H1 (cell line): ENCODE measurements at places on chromosomes 5 and 9.
A peak's percentile ranks its signal among the peaks of the same experiment; 100 is the strongest.

GRCh38 chr5:124477062-124477461, 269.4 kb downstream of the ZNF608 start:
- no peak for DNase-seq

DNA sequence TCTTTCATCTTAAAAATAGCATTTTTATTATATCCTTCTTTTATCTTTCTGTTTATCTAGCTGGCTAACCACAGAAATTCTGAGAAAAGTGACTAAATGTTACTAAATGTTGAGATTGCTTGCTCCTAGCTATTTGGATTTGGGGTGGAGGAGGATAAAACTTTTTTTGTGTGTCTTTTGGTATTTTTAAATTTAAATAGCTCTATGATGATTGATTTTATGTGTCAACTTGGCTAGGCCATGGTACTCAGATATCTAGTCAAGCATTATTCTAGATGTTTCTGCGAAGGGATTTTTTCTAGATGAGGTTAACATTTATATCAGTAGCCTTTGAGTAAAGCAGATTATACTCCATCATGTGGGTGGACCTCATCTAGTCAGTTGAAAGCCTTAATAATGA, 75.0 kb downstream of the GCNT1 start:
- DNase-seq, result no peak

GRCh38 chr9:127451858-127452656, 747 bp downstream of the LRSAM1 start:
- DNase-seq, result peak; percentile 75

DNA sequence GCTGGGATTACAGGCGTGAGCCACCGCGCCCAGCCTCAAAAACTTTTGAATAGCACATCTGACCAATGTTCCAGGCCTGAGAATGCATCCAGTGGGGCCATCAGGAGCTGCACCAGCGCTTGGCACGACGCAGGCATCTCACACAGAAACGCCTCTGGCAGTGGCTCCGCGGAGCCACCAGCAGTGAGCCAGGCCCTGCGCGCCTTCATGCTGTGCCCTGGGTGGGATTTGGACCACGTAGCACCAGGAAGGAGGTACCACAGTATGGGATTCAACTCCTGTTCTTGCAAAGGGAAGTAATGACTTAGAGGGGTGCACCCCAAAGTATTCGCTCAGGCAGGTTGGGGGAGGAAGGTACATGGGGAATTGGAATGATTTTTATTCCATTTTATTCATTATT, 3.0 kb downstream of the CCDC187 start:
- DNase-seq, result no peak

GRCh38 chr9:38066914-38067858, 1.8 kb downstream of the SHB start:
- no peak for DNase-seq

DNA sequence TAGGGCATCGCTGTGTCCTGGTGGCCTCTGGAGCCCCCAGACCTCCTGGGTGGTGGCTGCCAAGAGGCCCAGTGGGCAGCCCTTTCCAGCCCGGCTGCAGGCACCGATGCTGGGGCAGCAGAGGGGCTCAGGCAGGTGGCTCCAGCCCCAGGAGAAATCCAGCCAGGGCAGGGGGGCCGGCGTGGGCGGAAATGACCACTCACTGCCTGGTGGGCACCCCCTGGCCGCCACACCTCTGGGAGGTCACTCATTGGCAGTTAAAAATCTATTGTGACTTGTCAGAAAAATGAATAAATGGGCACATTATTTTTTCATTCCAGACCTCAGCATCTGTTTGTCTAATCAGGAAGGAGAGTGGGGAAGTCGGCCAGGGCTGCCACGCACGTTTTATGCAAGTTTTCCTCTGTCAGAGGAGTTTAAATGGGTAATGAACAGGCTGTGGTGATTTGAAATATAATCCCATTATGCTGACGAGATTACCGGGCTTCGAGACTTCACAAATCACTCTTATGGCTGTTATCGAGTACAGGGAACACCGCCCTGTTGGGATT, 171.9 kb downstream of the GAPVD1 start:
- DNase-seq, result no peak

- no peak for DNase-seq
Observed at GRCh38 chr5:169183576-169183975, 117.4 kb downstream of the SLIT3 start.
